A172 (cell line): ENCODE measurements at places on chromosomes 6 and 20. TPM values are rescaled to one million over a fixed set of nuclear protein-coding genes. Genes with fewer than 3 reads are reported as not detected.

DNA sequence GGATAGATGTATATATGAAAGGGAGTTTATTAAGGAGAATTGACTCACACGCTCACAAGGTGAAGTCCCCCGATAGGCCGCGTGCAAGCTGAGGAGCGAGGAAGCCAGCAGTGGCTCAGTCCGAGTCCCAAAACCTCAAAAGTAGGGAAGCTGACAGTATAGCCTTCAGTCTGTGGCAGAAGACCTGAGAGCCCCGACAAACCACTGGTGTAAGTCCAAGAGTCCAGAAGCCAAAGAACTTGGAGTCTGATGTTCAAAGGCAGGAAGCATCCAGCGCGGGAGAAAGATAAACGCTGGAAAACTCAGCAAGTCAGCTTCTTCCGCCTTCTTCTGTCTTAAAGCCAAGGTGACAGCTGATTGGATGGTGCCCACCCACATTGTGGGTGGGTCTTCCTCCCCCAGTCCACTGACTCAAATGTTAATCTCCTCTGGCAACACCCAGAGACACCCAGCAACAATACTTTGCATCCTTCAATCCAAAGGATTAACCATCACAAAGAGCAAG lies 102.6 kb upstream of the GJE1 start:
- peak; percentile 51 for DNase-seq

KLHDC3 gene
- total RNA-seq, result 75.3 and 90.8 TPM in 2 replicates

VIP gene
- 0.93 and 0.96 TPM in 2 replicates for total RNA-seq

ZNF311 gene
- 0.72 and 1.2 TPM in 2 replicates for total RNA-seq

GRCh38 chr20:15222502-15223330 lies 885.3 kb upstream of the FLRT3 start:
- no peak for DNase-seq

GUCA1A gene
- not detected in 2 replicates for total RNA-seq

DNA sequence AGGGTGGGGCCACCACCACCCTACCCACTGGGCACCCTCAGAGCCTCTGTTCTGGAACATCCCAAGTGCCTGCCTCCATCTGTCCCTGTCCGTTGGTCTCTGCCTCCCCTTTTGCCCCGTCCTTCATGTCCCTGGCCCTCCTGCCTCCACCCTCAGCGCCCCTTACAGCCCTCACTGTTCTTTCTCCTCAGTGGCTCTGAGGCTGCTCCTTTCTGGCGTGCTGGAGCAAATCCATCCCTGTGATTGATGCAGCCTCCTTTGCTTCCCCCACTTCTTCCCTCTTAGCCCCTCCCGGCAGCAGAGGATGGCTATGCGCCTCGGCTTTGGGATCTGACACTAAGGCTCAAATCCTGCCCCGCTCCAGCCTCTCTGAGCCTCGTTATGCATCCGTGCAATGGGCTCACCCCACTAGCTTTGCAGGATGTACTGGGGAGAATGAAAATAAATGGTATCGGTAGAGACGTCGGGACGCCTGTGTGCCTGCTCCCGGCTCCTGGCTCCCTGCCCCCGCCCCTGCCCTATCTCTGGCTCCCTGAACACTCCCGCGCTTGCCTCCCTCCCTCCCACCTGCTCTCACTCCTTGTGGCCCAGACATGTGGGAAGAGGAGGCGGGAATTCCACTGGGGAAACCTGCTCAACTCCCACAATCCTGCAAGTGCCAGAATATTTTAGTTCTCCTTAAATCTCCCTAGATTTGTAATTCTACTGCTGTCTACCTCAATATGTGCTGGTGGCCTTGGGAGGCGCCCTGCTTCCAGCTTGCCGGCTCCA lies 13.1 kb downstream of the VSTM2L start:
- DNase-seq, result no peak

GRCh38 chr6:163159689-163160088 lies 254.8 kb upstream of the QKI start:
- no peak for DNase-seq

DNA sequence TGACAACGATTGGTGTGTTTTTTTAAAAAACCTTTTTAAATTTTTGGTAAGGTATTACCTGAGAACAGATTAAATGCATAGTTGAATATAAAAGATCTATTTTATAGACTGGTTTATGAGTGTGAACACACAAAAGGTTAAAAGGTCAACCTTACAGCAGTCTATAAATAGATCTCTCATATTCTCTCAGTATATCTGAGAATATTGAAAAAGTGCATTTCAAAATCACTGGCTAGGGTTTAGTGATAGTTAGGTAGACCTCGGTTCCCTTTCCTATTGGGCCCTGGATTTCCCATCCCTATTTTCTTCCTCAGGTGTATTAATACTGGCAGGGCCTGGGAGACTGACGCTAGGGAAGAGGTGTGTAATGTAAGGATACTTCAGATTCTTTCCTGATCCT lies 723 bp upstream of the ZNF451 start:
- no peak for DNase-seq

- no peak for DNase-seq
Measured at GRCh38 chr6:12288211-12288618, 1.9 kb upstream of the EDN1 start.

GRCh38 chr6:151916075-151916474 lies 108.6 kb downstream of the ESR1 start:
- DNase-seq, result no peak

DNA sequence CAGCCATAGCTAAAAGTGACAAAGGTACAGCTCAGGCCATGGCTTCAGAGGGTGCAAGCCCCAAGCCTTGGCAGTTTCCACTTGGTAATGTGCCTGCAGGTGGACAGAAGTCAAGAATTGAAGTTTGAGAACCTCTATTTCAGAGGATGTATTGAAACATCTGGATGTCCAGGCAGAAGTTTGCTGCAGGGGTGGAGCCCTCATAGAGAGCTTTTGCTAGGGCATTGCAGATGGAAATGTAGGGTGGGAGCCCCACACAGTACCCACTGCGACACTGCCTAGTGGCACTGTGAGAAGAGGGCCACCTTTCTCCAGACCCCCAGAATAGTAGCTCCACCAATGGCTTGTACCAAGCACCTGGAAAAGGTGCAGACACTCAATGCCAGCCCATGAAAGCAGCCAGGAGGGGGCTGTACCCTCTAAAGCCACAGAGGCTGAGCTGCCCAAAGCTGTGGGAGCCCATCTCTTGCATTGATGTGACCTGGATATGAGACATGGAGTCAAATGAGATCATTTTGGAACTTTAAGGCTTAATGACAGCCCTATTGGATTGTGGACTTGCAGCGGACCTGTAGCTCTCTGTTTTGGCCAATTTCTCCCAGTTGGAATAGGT lies 1299.4 kb upstream of the MAP3K7 start:
- no peak for DNase-seq

GRCh38 chr6:44222486-44223318 lies 693 bp upstream of the SLC29A1 start:
- DNase-seq, result no peak

TMEM14B gene
- total RNA-seq, result 240 and 245 TPM in 2 replicates

FYN gene
- 26.0 and 26.6 TPM in 2 replicates for total RNA-seq

PAX1 gene
- total RNA-seq, result not detected in 2 replicates

CPNE5 gene
- total RNA-seq, result 0.24 TPM in 1 of 2 replicates, not detected in the other
